ENCODE measurements at places on chromosomes 2 and 18.

DNA sequence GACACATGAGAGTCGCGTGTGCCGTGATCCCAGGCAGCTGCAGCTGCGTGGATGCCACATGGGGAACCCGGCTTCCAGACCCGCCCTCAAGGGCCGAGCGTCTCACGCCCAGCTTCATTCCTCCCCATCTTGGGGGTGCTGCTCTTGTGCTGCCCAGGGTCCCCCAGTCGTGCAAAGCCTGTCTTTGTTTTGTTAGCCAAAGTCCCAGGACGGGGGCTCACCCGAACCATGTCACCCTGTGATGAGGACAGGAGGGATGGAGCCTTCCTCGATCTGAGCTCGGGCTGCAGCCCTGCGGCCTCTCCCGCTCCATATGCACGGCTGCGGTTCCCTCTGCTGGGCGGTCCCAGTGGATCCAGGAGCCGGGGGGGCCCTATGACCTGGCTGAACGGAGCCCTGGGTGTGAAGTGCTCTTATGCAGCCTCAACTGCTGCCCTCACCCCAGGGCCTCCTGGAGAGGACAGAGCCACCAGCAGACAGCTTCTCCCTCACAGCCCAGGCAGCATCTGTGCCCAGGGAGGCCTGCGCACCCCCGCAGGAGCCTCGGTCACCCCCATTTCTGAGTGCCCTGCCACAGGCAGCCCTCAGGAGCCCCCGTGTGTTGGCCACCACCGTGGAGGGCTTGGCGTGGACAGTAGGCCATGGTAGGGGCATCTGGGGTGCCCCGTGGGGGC, 99.0 kb upstream of the CTDP1 start:
- no peak for DNase-seq

DNA sequence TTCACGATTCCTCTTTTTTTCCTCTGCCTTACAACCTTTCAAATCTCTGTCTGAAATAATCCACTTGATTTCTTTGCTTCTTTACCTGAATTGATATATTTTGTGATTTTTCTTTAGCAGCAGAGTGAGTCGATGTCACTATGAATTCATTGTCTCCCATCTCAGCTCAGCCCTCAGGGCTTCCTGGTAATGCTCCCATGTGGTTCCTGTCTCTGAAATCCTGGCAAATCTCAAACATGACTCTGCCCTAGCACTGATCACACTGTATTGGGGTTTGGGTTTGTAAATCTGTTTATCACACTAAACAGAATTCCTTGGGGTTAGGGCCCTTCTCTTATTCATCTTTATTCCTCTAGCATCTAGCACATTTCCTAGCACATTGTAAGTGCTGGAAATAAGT, 43.0 kb upstream of the MSTN start:
- DNase-seq: no peak

DNA sequence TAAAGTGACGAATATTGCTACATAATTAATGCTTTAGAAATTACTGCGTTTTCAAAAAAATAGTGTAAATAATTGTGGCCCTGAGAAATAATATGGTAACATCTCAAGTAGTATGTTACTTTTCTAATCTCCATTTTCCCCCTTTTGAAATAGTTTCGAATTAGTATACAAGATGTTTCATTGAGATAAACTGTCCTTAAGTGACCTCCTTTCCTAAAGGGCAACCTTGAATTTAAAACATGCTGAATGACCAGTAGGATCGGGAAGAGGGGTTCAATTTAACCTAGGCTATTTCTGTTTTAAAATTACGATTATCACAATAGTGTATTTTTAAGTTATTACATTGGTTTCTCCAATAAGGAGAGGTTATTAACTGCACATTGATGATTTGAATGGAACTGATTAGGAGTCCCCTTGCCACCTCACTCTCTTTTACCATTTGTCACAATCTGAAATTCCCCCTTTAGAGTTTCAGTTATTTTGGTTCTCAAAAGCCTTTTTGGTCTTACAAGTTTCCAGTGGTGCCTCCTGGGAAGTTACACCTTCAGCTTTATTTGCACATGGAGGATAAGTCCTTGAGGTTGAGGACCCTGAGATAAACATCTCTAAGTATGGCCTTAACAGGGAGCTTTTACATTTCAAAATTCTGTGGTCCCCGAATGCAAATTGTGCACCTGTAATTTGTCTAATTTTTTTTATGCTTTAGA, 2.3 kb downstream of the ACTR3 start:
- DNase-seq: no peak

GRCh38 chr18:34729264-34729663, 19.2 kb downstream of the DTNA start:
- no peak for DNase-seq

DNA sequence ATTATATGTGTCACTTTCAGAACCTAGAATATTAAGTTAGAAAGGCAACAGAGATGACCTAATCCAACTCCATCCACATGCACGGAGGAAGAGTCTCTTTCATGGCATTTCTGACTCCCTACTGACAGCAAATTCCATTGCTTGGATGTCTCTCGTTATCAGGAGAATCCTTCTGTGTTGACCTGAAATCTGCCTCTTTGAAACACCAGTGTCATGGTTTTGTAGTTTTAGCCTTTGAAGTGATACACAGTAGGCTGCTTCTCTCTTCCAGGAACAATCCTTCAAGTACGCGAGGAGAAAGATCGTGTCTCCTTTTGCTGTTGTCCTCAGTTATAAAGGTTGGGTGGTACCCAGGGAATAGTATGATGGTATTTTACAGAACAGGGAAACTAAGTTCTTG, 201.9 kb upstream of the RASGRP3 start:
- no peak for DNase-seq

GRCh38 chr2:195009202-195009601, 647.8 kb upstream of the SLC39A10 start:
- DNase-seq: no peak

All from GM12864 (cell line).